Motor neuron (in vitro differentiated cells): ENCODE measurements at places on chromosomes 1 and 21. TPM values are rescaled to one million over a fixed set of nuclear protein-coding genes. Genes with fewer than 3 reads are reported as not detected.

DNA sequence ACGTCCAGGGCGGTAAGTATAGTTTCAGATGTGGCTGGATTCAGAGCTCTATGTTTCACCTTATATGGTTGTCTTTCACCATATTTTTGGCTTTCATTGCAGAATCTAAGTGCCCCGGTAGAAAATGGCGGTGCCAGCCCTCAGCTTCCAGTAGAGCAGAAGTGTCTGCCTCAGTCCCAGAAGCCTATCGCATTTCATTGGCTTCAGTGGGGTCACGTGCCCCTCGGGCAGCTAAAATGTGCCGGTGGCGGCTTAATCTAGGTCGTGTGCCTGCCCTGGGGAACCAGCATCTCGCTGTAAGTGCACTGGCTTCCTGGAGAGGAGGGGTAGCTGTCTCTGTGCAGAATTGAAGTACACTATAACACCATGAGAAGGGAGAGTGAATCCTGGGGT, 107.4 kb upstream of the MAGI3 start:
- no peak for ATAC-seq

DNA sequence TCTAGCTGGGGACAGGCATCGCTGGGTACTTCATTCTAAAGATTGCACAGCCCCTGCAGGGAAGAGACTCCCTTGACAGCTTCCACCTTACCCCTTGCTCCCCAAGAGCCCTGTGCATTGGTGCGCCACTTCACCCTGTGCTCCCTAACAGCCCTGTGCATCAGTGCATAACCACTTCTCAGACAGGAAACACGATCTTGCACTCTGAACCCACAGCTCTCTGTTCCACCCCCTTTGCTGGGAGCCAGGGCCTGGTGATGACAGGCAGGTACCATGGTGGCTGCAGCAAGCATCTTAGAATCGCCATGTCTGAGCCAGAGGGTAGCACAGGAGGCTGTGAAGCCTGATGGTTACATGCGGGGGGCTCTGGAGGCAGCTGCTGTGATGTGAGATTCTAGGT, 5.0 kb downstream of the ALPL start:
- ATAC-seq = no peak

- no peak for ATAC-seq
Measured at GRCh38 chr1:7869136-7869920, 16.5 kb upstream of the UTS2 start.

- ATAC-seq = no peak
Measured at GRCh38 chr1:45643321-45643720, 19.5 kb upstream of the CCDC17 start.

GRCh38 chr1:30242168-30242567, 481.2 kb downstream of the MATN1 start:
- no peak for ATAC-seq

- no peak for ATAC-seq
Measured at GRCh38 chr21:46159841-46160656, 4.7 kb upstream of the FTCD start.

- no peak for ATAC-seq
Measured at GRCh38 chr1:86848654-86849053, 65.3 kb downstream of the SELENOF start.

GRCh38 chr1:49527606-49528305, 496.0 kb downstream of the AGBL4 start:
- no peak for ATAC-seq

- ATAC-seq = no peak
Measured at GRCh38 chr21:16538936-16539440, 809.2 kb downstream of the USP25 start.

- ATAC-seq = no peak
Measured at GRCh38 chr1:66397192-66397591, 136.8 kb upstream of the SGIP1 start.

DNA sequence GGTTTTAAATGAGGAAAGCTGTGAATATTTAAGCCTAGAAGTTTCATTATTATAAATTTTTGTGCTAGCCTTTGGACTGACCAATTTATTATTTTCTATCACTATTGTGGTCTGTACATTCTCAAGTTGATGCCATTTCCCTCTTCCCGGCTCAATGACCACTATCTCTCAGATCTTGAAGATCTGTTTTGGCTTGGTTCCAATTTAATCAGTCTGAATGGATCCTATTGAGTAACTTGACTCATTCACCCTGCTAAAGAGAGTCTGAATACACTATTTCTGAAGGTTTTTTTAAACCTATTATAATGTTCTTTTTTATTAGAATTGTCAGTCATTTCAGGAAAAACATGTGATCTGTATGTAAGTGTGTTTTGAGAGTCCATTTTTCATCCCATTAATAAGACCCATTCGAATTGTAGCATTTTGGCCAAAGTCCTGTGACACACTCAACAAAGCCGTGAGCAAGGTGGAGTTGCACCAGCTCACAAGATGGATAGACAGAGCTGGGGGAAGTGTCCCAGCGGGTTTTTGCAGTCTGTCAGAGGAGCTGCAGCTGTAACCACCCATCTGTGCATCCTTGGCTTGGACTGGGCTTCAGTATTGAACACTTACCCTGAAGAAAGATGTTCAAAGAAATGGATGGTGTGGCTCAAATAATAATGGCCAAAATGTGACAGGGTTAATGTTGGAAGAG, 145.6 kb downstream of the NFIA start:
- no peak for ATAC-seq

DNA sequence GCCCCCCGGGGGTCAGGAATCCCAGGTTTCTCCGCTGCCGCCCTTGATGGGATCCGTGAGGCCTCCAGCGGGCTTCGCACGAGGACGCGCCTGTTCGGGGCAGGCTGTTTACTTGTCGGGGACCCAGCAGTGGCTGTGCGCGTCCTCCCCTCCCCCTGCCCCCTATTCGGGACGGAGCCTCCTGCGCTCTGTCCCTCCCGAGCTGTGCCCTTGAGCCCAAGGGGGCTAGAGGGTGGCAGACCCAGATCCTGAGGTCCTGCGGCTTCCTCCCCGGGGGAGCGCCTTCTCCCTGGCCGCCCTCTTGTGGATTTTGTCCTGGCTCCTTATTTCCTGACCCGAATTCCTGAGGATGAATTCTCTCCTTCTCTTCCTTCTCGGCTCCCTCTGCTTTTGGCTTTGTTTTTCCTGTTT, 38.4 kb downstream of the PIK3CD start:
- peak; percentile 11 for ATAC-seq

DNA sequence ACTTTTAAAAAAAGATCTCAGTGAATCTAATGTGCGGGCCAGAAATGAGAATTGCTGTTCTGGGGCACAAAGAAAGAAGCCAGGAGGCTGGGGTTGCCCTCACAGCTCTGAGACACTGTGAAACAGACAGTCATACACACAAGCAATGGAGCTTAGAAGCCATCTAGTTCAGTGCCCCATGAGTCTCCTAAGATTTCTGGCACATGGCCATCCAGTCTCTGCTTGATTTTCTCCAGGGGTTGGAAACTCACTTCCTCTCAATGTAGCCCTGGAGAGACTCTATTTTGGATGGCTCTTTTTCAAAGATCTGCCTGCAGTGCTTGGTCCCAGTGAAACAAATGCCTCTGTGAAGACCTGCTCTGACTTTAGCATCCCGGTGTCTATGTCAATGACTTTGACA, 38.6 kb downstream of the KCNN3 start:
- no peak for ATAC-seq

DNA sequence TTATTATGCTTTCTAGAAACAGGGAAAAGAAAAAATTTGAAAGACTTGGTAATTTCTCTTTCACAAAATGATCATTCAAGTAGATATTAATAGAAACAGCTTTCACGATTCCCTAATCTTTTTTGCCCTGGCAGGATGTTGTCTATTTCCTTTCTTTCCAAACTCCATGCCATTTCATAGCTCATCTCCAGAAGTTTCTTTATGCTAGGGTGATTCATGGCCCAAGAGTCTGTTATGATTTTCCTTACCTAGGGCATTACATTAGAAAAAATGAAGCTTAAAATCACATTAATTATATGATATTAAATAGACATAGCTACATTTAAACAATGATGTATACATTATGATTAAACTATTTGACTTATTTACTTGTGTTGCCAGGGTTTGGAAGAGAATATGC, 762.1 kb downstream of the LTN1 start:
- no peak for ATAC-seq

DNA sequence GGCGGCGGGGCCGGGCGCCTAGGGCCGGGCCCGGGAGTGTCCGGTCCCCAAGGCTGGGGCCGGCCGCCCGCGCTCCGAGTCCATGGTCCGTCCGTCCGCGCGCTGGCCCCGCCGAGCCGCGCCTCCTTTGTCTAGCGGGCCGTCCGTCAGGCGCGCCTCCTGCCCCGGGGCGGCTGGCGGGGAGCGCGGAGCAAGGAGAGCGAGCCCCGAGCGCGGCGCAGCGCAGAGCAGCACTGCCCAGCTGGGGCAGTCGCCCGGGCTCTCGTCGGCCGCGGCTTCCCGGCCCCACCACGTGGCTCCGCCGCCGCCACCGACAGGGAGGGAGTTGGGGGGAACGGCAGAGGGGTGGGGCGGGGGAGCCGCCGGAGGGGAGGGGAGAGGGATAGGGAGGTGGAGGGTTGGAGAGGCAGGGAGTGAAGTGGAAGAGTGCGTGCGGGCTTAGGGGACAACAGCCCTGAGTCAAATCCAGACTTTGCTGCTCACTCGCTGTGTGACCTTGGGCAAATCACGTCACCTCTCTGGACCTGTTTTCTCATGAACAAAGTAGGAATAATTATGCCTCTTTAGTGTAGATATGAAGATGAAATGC, at the start of gene NKAIN1:
NKAIN1 (minus strand) TSS at position 235 of the 589 bp plus-strand sequence. CDS start 340 bp downstream, outside the sequence.
- ATAC-seq = peak; percentile 73

DNA sequence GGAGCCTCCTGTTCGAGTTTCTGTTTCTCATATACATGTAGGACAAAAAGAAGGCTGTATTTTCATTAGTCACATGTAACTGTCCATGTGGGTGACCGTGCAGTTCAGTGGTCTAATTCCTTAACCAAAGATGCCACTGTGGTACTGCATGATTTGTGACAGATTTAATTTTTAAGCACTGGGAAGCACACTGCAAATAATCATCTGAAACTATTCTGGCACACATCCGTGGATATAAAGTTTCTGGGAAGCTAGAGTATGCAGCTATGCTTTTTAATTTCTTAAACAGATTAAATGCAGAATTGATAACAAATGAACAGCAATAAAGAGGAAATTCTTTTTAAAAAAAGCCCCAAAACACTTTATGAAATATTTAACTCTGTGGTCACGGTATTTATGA, 254.8 kb downstream of the LMO4 start:
- no peak for ATAC-seq

DNA sequence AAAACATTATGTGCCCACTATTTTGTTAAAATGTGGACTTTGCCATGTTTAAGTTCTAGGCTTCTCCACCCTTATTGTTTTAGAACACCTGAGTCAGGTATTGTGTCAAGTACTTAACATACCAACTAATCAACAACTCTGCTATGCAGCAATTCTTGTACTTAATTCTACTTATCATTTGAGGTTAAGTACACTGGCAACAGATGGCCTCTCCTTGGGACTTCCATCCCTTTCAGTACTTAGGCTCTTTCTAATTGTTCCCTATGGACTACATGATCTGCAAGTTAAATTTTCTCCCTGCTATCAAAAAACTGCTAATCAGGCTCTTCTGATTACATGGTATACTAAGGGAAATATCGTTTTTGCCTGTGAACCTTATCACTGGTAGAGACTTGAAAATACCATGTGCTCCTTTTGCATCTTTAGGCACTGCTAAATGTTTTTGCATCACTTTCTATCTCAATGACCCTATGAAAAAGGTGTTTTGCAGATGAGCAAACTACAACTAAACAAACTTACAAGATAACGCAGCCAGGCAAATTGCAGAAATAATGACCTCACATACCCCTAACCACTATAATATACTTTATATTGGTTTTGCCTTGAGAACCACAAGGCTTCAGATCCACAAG, 18.9 kb downstream of the SFPQ start:
- no peak for ATAC-seq

DNA sequence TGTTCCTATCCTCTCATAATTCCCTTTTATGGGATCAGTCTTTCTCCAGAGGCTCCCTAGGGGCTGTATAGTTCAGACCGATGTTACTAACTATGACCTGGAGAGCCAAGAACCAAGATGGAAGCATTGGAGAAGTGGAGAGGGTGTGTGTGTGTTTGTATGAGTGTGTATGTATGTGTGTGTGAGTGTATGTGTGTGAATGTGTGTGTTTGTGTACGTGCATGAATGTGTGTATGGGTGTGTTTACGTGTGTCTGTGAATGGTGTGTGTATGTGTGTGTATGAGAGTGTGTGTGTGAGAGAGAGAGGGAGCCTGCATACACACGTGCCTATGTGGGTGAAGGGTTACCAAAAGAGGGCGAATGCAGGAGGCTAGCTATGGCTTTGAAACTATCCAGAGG, 4.9 kb downstream of the MYBPHL start:
- no peak for ATAC-seq

DNA sequence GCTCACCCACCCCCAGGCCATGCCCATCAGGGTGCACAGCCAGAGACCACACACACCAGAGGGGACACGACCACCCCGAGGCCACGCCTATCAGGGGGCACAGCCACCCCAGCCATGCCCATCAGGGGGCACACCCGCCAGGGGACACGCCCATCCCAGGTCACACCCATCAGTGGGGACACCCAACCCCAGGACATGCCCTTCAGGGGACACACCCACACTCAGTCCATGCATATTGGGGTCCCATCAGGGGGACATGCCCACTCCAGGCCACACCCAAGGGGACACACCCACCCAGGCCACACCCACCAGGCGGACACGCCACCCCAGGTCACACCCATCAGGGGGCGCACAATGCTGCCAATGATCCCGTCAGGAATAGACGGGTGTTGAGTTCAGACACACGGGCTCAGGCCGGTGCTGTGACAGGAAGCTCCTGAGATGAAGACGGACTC, 20.7 kb downstream of the MCM3AP start:
- ATAC-seq = no peak

DNA sequence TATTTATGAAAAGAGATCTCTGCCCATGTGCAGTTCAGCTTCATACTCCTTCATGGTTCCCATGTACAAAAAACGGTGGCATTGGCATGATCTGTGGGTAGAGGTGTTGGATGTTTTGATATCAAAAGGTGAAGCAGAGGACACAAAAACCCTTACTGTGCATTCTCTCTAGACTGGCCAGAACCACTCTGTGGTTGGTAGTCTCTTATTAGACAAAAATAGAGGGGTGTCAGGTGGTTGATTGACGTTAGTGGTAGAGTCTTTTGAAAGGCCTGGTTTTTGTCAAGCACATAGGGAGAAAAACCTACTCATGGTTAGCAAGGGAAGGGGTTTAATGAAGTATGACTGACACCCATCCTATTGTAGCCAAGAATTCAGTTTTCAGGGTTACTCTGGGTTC, 400.0 kb upstream of the TMPRSS15 start:
- ATAC-seq = no peak

CITED4 gene
- total RNA-seq = 0.20 TPM in 1 of 2 replicates, not detected in the other

TRPM2 gene
- 0.17 and 0.36 TPM in 2 replicates for total RNA-seq

FAM151A gene
- not detected in 2 replicates for total RNA-seq

YY1AP1 gene
- total RNA-seq = 50.3 and 54.4 TPM in 2 replicates

IGSF21 gene
- 4.9 and 5.3 TPM in 2 replicates for total RNA-seq

FAM78B gene
- 6.2 and 6.7 TPM in 2 replicates for total RNA-seq

CACHD1 gene
- 23.2 and 26.9 TPM in 2 replicates for total RNA-seq

RNU1-1 gene
- total RNA-seq = 7,906 and 12,868 TPM in 2 replicates

LCE1C gene
- total RNA-seq = 1.5 TPM in 1 of 2 replicates, not detected in the other

ENSA gene
- 132 and 146 TPM in 2 replicates for total RNA-seq

THEMIS2 gene
- total RNA-seq = 2.0 and 2.6 TPM in 2 replicates
